ENCODE measurements at places on chromosomes 4 and X.

DNA sequence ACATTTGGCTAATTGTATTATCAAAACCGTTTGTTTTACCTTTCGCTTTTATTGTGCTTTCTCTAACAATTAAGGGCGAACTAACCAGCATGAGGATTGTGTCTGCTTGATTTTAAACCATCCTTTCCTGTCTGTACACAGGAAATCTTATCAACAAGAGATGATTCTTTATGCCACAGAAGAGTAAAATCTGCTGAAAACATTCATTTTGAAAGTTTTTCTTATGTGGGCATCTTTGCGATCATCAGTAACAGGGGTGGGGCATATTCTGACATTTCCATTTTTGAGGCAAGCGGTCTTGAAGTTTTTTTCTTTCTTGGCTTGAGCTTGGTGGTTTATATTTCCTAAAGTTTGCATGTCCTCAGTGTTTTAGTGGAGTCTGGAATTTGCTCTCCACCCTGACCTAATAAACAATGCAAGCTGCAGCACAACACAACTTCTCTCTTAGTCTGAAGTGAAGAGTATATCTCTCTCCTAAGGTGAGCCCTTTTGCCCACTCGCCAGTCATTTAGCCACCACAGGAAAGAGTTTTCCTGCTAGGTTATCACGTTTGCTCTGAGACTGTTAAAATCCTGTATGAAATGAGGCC is 26.6 kb downstream of the NFKB1 start:
- DNase-seq, result no peak

DNA sequence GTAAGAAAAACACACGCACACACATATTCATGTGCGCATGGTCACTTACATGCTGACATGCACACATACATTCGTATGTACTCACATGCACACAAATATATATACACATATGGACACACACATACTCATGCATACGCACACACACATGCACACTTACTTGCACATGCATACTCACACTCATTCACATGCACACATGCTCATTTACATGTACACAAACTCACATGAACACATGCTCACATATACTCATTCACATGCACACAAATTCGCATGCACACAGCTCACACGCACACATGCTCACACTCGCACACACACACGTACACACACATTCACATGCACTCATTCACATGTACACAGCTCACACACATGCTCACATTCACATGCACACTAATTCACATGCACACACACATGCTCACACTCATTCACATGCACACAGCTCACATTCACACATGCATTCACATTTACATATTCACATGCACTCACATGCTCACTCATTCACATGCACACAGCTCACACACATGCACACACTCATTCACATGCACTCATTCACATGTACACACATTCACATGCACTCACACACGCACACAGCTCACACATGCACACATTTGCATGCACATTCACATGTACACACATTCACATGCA is 276.1 kb downstream of the DHRSX start:
- DNase-seq, result no peak

- no peak for DNase-seq
Observed at GRCh38 chrX:27878862-27879261, 71.1 kb downstream of the MAGEB10 start.

GRCh38 chr4:67273666-67274065 is 271.6 kb downstream of the CENPC start:
- no peak for DNase-seq

GRCh38 chr4:7938609-7939376 is 868 bp downstream of the AFAP1 start:
- peak; percentile 33 for DNase-seq

DNA sequence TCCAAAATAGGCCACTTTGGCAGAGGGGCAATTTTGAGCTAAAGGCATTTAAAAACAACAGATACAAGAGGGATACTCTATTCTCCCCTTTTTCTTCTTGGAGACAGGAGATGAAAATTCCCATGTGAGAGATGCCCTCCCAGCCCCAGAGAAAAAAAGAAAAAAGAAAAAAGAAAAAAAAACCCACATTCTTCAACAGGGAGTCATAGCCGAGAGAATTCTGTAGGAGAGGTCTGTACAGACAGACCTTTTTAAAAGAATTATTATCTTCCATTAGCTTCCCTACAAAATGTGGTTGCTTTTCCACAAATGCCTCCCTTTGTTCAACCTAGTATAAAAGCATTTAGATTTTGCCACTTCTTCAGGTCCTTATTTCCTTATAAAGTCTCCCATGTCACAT is 89.9 kb downstream of the SPCS3 start:
- no peak for DNase-seq
